NCI-H2081 treated with DMSO at 0.1 percent for 48 hours (cell line): ENCODE measurements at places on chromosomes 3 and 15.

DNA sequence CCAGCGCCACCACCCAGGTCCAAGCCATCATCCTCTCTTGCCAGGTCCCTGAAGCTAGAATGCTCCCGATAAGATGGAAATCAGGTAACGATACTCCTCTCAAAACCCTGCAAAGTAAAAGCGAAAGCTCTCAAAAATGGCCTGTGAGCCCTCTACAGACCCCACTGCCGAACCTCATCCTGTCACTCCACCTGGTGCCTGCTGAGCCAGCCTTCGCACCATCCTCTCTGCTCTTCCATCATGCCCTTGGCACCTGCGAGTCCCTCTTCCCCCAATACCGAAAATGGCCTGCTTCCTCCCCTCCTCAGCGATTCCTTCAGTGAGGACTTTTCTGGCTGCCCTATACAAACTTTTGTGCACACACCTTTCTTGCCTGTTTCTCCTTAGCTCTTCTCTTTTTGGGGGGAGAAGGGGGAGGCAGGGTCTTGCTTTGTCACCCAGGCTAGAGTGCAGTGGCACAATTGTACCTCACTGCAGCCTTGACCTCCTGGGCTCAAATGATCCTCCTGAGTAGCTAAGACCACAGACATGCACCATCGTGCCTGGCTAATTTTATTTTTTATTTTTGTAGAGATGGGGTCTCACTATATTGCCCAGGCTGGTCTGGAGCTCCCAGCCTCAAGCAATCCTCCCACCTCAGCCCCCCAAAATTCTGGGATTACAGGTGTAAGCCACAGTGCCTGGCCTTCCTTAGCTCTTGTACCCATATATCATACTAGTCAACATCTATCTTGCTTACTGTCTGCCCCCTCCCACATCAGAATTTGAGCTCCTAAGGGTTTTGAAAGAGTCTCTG lies 3.0 kb downstream of the IDH2 start:
- DNase-seq = no peak

DNA sequence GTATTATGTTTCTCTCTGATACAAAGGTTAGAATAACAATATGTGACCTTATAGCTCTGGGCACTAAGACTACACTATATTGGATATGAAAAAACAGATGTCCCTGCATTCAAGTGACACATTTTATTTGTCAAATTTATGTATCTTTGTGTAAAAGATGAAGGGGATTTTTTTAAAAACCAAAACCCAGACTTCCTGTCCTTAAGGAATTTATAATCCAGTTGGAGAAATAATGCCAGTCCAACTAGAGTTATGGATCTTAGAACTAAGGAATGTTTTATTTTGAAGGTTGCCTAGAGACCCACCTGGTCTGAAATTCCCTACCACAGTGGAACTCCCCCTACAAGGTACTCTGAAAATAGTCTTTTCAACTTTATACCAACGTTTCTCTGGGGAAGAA lies 33.3 kb upstream of the PIK3CB start:
- no peak for DNase-seq

DNA sequence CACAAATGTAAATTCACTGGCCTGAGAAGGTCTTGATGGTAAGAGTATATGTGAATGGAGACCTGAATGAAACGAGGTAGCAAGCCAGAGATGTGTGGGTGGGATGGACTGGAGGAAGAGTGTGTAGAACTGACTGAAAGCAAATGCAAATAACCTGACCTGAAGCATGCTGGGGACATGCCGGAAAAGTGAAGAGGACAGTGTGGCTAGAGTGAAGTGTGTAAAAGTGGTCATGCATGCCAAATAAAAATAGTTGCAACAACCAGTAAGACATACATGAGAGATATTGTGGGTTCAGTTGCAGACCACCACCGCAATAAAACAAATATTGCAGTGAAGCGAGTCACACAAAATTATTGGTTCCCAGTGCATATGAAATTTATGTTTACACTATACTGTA lies 82.3 kb downstream of the LPP start:
- no peak for DNase-seq

DNA sequence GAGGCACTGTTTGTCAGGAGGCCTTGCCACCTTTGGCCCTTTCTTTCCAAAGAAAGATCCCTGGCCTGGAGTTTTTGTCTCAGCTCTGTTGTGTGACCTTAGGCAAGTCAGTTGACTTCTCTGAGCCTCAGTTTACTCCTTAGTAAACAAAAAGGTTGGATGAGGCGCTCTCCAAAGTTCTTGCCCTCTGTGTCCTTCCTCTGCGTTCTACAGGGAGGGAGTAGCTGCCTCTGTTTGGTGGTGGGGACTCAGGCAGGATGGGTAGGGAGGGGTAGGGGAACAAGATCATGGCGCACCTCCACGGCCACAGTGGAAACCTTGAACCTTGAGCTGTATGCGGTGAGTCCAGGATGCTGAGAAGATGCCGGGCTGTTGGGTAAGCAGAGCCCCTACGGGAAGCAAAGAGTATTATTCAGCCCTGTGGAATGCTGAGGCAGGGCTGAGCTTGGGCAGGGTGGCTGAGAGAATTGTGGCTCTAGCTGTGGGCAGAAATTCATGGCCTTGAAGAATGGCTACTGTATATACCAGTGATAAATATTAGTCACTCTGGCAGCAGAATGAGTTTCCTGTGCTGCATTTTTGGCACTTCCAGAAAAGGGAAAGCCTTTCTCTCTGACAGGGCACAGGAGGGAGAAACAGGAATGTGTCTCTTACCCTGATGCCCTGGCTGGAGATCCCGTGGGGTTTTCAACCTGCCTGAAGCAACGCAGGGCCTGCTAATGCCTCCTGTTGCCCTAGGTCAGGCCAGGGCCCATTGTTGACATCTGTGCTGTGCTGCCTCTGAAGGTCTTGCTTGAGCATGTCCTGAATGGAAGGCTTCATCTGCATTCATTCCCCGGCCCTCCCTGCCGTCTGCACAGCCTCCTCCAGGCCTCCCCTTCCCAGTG lies 39.9 kb downstream of the SMAD3 start:
- no peak for DNase-seq

GRCh38 chr15:90901175-90902039 lies 1.7 kb upstream of the MAN2A2 start:
- no peak for DNase-seq

GRCh38 chr3:108724101-108724500 lies 33.1 kb downstream of the RETNLB start:
- no peak for DNase-seq

DNA sequence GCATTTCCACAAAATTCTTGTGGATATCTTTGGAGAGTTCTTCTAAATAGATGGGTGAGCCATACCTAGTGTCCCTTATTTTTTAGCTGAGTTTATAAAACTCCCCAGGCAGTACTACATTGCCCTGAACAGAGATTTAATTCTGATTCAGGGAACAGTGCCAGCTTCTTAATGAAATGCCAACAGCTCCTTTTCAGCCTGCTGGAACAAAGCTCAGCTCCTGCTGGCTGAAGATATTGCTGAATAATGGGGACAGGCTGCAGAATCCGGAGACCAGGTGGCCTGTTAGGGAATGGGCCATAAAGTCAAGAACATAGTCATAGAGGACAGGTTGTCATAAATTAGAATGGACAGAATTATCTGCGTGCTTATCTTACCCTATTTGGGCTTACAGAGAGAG lies 8.9 kb downstream of the HGD start:
- DNase-seq = no peak

DNA sequence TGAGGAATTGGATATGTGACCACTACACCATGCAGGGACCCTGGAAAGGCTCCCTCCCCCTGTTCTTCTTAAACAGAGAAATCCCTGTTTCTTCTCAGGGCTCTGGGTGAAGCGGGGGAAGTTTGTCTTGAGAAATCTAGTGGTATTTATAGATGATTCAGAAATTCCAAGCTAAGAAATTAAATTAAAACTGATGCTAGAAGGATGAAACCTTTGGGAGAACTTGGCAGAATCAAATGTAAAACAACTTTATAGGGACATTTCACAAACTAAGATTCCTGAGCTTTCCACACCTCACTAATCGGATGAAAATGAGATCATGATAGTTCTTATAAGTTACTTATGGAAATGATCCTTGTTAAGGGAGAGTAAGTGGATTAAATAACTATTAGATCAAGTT lies 54.2 kb downstream of the FBXL2 start:
- DNase-seq = no peak
